ENCODE measurements at places on chromosomes 11 and 22.

DNA sequence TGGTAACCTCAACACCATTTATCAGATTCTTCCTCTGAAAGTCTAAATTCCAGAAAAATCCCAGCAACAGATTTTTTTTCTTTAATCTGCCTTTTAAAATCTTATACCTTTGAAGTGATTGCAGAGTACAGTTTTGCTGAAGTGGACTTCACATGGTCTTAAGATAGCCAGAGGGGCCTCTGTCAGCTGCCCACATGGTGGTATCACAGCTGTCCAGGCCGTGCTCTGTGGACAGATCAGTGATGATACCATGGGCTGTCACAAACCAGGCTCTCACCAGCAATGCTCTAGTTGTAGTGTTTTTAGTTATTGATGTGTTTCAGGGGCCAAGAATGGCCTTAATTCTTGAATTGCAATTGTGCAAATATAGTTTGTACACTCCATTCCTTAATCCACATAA is 44.0 kb downstream of the PARVA start:
- DNase-seq = no peak

- DNase-seq = no peak
These were observed 3.8 kb upstream of the PYGM start for GRCh38 chr11:64763526-64764039.

DNA sequence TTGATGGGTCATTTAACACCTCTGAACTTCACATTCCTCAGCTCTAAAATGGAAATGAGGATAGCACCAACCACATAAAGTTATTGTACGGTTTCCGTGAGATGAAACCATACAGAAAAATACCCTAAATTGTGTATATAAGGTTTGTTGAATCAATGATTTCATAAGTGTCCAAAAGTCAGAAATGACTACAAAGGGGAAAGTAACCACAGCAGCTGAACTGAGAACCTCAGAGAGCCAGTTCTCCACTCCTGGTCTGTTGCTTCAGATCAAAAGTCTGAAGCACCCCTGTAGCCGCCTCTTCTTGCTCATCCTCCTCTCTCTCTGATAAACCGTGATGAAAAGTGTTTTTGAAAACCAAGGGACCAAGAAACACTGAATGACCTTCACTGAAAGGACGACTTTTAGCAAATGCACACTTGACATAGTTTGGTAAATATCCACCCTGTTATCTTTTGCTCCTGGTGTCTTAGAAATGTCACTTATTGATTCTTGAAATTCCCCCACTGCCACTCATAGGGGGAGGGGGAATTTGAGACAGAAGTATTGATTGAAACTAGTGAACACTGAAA is 194.5 kb downstream of the NAV2 start:
- no peak for DNase-seq

DNA sequence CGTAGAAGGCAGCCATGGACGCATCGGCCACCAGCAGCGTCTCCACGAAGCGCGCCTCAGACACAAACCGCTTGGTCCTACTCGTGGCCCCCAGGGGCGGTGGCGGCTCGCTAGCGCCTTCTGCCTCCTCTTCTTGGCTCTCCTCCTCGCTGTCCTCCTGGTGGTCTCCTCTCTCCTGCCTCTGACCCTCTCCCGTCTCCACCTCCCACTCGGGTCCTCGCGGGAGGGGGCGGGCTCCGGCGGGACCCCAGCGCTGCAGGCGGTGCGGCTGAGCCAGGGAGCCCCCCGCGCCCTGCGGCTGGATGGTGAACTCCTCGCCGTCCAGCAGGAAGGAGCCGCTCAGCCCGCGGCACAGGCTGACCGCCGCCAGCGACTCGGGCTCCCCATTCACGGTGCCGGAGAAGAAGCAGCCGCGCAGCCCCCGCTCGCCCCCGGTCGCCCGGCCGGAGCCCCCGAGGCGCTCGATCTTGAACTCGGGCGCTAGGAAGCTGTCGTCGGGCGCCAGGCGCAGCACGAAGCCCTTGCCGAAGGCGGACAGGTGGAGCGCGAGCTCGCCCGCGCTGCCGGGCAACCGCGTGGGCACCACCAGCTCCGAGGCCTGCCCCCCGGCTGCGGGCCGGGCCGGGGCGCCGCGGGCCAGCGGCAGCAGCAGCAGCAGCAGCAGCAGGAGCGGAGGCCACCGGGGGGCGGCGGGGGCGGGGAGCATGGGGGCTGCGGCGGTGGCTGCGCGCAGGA is 661 bp downstream of the ADAMTS8 start:
- peak; percentile 35 for DNase-seq

DNA sequence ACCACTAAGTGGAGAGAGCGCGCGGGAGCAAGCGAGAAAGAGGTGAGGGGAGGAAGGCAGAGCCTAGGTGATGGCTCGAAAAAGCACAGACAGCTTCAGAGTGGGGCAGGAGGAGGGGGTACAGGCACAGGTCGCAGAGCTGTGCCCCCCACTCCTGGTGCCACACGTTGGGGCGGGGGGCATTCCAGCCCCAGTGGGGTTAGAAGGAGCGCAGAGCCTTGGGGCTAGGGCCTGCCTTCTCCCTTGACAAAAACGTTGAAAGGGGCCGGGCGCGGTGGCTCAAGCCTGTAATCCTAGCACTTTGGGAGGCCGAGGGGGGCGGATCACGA is 41.6 kb upstream of the ISX start:
- no peak for DNase-seq

DNA sequence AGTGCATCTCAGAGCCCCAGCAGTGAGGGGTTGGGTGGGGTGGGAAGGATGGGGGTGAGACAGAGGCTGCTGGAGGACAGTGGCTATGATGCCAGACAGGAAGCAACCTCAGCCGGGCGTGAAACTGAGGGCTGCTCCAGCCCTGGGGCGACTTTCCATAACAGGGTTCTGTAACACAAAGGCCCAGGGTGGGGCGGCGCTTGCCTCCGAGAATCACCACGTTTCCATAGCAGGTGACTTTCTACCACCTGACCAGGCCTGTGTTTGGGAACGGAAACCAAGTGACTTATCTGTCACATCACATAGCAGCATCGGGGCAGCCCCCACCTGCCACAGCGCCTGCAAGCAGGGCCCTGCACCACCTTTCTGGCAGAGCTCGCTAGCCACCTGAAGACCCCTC is 85.8 kb downstream of the TRMU start:
- no peak for DNase-seq

DNA sequence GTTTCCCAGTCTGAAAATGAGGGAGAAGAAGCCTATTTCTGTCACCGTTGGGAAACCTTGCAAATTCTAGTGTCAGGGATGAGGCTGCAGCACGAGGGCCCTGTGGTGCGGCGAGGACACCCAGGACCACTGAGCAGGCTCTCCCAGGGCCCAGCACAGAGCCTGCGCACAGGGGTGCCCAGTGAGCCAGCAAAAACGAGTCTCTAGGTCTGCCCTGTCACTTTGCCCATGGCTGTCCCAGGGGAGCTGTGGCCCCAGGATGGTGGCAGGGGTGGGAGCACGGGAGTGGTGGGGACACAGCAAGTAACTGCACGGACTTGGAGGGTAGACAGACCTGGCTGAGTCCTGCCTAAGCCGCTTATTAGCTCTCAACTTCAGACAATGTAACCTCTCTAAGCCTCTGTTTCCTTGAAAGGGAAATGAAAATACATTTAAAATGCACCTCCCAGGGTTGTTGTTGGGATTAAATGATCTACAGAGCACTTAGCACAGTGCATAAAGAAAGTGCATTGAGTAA is 44.2 kb downstream of the DSCAML1 start:
- DNase-seq = no peak

DNA sequence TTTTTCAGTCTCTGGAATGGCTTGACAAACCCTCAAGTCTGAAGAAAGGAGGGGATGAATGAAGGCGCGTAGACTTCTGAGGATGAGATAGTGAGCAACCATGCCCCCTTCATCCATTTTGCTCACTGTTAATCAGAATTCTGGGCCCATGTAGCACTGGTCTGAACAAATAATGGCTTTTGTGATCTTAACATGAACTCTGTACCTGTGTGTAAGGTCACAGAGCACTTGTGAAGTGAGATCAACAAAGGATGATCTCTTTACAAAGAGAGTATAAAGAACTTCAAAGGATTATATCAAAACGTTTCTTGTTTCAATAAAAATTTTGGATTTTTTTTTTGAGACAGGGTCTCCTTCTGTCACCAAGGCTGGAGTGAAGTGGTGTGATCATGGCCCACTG is 976.7 kb downstream of the OPCML start:
- no peak for DNase-seq

DNA sequence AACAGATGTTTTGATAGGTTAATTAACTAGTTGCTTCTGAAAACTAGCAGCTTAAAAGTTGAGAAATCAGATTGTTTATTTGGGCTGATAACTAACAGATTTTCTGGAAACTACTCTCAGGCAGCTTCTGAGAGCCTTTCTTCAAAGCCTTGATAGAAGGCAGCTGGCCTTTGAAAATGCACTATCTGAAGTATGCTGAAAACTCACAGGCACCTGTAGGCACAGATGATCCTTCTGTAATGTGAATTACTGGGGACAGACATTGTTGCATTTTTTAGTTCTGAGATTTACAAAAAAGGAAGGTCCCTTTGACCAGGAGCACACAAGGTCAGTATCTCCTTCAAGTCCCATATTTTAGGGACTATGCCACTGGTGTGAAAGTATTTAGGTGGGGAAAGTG is 460.8 kb upstream of the CNTN5 start:
- no peak for DNase-seq

- no peak for DNase-seq
These were observed 533.6 kb upstream of the CADM1 start for GRCh38 chr11:116037861-116038260.

GRCh38 chr11:121237686-121238658 is 54.6 kb upstream of the SC5D start:
- DNase-seq = no peak

DNA sequence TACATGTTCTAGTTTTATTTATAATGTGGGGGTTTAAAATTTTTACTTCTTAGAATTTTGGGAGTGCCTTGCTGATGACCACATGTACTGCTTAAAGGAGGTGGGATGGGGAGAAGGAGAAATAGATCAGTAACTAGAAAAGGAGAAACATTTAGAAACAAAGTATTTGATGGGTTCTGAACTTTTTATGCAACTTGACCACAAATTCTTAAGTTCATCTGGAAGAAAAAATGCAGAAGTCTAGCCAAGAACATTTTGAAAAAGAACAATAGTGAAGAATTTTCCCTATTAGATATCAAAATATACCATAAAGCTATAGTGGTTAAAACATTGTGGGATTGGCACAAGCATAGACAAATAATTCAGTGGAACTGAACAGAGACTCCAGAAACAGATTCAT is 73.3 kb upstream of the AMPD3 start:
- no peak for DNase-seq

Data from anterior cingulate cortex (tissue), 58 donors.